ENCODE measurements at places on chromosomes 5 and 9.

DNA sequence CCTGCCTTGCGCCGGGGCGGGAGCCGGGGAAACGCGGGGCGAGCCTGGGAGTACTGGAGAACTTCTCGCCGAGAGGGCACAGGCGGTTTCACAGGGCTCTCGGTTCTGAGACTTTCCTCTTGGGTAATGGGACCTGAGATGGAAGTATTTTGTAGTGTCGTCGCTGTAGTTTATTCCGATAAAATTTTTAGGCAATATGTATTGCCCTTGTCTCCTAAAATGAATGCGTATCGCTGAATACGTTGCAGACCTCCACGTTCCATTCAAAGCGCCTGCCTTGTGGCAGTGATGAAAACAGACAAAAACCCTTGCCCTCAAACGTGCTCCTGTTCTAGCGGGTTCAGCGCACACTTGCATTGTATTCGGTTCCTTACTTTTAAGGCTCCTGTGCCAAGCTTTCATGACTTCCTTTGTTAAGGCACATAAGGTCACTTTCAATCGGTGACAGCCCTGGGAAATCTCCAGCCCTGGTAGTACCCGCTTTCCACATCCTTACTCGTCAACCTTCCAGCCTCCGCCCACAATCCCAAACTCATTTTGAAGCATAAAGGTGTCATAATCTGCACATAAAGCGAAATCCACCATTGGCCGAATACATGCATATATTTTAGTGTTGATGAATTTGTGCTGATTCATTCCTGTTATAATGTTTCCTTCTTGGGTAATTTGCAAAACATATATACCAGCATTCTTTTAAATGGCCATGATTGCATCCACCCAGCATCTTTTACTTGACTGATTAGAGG is 694 bp downstream of the RMI1 start:
- DNase-seq = no peak

GRCh38 chr9:134333874-134334581 is 7.8 kb downstream of the RXRA start:
- DNase-seq = no peak

- no peak for DNase-seq
These were observed 32.0 kb downstream of the PLPP1 start for GRCh38 chr5:55502759-55503158.

DNA sequence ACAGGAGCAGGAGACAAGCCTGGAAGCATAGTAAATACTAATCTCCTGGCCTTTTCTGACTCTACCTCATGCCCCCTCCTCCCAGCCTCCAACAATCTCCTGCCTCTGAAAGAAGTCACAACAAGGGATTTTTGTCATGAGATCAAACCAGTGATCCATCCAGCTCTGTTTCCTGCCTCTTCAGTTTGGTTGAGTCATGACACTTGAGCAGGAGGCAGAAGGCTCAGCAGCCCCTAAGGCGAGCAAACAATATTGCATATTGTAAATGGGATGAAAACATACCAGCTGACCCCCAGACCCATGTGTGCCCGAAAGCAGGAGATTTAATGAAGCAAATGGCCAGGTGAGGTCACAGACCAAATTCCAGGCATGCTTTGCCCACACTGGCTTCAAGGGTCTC is 272.8 kb downstream of the GAS1 start:
- no peak for DNase-seq

- DNase-seq = no peak
These were observed 41.8 kb downstream of the RAPGEF1 start for GRCh38 chr9:131697908-131698617.

DNA sequence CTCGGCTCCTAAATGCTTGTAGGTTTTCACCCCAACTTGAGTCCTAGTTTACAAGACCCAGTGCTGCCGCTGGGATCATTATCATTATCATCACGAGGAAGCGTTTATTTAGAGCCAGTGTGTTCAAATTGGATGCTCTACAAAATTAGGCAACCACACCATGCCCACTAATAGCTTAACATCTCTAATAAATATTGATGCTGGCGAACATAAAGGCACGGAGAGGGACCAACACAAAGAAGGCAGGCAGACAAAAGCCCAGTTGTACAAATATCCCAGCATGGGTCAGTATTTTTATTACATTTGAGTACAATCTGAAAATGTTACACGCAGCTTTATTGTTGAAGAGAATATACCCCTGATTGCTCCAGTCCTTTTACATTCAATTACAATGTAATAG is 4.7 kb downstream of the CFAP77 start:
- DNase-seq = no peak

DNA sequence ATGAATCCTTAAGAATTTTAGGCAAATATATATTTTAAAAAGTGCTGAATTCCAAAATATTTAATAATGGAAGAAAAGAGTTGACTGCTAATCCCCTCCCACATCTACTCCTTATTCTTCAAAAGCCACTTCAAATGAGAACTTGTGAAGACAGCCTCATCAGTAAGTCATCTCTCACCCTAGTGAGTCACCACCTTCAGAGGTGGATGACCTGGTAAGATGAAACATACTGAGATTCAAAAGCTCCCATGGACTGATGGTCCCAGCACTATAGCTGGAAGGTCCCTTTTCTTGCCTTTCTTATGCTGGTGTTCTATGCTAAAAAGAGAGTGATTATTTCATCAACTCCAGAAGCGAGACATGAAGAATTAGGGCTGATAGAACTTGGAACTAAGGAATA is 37.8 kb upstream of the SPDL1 start:
- no peak for DNase-seq

- no peak for DNase-seq
These were observed 60.6 kb downstream of the AUH start for GRCh38 chr9:91301161-91301560.

- DNase-seq = no peak
These were observed 351.5 kb downstream of the GADD45G start for GRCh38 chr9:89956331-89956730.

DNA sequence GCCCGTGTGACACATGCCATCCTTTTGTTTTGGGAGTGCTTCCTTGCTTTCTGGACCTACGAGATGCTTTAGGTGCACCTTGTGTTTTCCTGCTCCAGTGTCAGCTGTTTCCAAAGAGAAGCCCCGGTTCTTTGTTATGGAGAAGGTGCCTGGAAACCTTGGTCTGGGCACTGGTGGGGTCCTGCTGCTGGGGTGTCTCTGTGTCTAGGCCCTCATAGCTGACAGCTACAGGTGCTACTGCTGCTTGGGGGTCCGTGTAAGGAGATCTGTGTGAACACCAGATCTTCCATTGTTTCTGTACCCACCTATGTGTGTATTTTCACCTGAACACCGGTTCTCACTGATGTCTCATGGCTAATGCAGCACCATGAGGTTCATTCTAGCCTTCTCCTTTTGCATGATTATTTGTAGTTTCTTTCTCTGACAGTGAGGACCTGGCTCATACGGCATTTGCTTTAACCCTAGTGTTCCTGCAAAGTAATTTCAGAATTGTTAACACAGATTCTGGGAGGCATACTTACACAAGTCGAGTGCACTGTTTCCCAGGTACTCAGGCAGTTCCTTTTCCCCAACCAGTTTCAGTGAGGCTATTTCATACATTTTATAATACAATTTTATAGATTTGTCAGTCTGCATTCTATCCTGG is 13.2 kb upstream of the FAM120AOS start:
- no peak for DNase-seq

DNA sequence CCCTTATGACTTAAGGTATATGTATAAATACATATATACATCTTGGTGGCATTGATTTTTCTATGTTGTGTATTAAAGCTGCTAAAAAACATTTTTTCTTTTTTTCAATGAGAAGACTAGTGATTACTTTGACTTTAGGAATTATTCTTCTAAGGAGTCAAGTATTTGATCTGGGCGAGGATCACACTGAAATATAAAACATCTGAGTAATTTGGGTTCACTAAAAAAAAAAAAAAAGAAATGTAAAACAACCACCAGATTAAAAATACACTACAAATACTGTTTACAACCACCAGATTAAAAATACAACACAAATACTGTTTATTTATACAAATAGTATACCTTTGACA is 9.0 kb downstream of the UBAP1 start:
- DNase-seq = no peak

DNA sequence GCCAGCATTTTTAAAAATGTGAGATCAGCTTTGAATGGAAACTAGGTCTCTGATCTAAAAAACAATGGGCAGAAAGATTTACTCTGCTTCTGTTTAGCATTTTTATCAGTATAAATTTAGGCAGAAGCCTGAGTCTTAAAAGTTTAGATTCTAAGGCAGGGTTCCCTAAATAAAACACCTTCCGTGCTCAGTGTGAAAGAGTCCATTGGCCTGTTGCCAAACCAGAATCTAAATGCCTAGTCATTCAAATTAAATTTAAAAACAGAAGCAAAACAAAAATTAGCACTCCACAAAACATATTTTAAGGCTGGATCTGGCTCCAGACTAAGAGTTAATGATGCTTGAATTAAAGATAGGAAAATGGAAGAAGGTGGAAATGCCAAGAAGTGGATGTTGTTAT is 4.5 kb downstream of the TYRP1 start:
- DNase-seq = no peak

GRCh38 chr9:129135476-129135875 is 24.3 kb downstream of the PTPA start:
- DNase-seq = no peak

DNA sequence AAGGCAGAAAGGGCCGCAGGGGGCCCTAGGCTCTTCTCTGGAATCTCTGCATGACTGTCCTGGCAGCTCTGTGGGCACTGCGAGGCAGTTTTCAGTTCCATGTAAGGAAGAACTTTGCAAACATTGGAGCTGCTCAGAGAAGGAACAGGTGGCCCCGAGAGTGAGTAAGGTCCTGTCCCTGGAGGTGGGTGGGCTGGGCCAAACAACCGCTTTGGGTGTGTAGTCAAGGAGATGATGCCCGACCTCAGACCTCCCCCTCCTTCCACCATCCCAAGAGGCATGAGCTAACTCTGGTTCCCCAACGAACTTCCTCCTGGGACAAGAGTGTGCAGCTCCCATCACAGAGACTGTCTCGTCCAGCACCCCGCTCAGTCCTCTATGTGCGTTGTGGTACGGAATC is 20.5 kb downstream of the CSF1R start:
- DNase-seq = no peak

DNA sequence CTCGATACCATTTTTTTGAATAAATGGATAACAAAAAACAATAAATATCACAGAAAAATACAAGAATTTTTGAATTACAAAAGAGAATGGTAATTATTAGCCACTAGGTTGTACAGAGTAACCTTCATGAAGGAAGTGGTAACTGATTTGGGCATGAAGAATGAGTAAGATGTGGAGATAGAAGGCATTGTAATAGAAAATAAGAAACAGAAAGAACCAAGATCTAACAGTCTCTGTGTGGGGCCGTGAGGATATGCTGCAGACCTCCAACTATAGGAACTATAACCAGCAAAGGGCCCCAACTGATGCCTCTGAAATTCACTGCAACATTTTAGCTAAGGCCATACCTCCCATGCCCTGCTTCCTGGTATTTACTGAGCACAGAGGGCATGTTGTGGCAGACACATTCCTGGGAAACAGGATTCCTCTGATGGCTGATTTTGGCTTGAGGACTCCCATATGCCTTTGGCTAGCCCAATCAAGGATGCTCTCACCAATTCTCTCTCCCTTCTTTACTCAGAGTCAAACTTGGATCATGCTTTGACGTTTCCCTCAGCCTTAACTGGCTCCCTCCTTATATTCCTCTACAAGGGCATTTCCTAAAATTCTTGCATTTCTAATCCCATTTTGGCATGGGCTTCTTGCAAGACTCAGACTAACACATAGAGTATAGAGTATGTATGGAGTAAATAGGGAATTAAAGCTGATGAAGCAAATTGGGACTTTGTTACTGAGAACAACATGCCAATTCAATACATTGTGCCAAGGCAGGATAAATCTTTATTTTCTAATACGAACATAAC is 208.9 kb downstream of the PDE4D start:
- no peak for DNase-seq

DNA sequence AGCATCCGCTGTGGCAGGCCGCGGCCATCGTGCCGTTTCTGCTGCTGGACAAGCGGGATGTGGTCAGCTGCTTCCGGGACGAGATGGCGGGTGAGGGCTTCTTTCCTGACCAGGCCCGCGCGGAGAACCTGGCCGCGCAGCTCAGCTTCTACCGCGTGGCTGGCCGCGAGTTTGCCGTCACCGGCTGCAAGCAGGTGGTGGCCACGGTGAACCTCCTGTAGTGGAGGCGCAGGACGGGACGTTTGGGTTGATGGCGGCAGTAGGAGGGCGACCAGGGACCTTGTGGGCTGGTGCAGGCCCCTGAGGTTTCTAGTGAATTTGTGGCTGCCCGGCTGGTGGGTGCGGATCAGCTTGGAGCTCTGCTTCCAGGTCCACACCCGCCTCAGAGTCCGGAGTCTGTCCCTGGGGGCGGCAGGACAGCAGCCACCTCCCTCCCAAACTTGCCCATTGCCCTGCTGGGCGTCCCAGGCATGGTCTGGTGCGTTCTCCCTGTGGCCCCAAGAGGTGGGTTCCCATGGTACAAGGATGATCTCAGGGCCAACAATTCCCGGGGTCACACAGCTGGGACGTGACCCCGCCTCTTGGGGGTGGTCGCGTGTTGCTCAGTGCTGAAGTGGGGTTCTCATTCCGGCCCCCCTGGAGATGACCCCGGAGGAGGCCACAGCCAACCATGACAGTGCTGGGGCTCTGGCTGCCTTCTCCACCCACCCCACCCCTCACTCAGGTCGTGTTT is 2.4 kb downstream of the TOR4A start:
- DNase-seq = peak; percentile 33

- no peak for DNase-seq
These were observed 72.9 kb downstream of the TARS1 start for GRCh38 chr5:33513462-33514185.

DNA sequence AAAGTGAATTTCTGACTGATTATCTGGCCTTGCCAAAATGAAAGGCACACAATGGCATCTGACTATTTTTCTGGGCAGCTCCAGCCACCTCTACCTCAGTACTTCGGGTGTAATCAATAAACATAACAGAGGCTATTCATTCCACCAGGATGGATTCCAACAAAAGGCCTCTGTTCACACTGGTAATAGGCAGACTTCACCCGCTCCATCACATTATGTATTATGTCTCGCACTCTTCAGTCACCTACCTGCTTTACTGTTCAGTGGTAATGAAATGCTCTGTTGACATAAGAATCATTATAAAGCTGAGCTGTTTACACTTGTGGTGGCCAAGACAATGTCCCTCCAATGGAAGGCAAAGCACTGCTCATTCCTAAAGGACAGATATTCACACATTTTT is 1333.7 kb upstream of the WWC1 start:
- DNase-seq = no peak
